CD4-positive, alpha-beta T cell treated with Interleukin-4 for 1 hour (primary cell): ENCODE measurements at places on chromosomes 4 and X.

DNA sequence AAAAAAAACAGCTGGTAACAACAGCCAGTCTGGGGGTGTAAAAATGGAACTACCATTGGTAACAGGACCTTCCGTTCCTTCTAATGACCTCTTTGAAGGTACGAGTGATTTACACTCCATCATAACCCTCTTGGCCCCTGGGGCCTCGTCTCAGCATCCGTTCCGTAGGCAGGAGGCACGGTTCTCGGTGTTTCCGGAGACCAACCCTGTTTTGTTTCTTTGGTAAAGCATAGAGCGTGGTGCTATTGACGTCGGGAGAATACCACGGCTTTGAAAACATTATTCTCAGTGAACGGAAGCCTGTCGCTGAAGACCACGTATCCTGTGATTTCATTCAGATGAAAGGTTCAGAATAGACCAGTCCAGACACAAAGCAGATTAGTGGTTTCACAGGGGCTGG is 198.9 kb downstream of the ASMT start:
- peak; percentile 30 for DNase-seq

- no peak for DNase-seq
These were observed 59.2 kb upstream of the TXK start for GRCh38 chr4:48193096-48193836.

DNA sequence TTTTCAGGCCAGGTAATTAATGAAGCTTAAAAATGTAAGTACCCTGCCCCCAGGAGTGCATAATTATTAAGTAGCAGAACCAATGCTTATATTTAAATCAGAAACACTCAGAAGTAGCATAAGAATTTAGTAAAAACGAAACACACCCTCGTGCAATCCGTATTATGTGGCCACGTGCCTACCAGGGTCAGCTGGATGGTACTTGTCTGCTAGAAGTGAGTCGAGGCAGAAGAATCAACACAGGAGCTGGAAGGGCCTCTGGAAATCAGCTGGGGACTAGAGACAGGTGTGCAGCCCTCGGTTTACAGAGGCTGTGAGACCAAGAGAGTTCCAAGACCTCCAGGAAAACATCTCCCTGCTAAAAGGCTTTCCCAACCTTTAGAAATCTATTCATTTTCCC is 559 bp upstream of the FAM47E start:
- DNase-seq: no peak

- DNase-seq: no peak
These were observed 77.6 kb downstream of the MAOA start for GRCh38 chrX:43733699-43734098.

- DNase-seq: no peak
These were observed 186.9 kb downstream of the CAMK2D start for GRCh38 chr4:113574636-113575103.

DNA sequence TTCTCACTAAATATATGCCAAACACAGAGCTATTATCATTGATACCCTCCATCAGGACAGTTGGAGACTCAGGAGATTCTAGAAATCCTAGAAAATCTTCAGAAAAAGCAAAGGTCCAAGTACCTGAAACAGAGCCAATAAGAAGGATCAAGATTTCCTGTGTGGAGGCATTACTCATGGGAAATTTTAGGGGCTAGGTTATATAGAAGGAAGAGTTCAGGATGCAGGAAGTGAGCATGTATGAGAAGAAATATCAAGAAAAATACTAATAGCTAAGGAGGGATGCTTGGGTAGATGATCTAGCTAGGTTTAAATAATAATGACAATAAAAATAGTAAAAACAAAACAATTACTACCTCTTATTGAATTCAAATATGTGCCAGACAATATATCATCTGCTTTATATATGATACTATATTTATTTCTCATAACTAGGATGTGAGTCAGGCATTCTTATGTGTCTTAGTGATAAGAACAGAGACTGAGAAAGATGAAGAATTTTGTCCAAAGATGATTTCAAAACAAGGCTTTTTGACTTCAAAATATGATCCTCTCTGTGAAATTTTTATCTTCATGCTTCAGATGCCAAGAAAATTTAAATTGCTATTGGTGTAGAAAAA is 66.4 kb upstream of the HHIP start:
- no peak for DNase-seq

DNA sequence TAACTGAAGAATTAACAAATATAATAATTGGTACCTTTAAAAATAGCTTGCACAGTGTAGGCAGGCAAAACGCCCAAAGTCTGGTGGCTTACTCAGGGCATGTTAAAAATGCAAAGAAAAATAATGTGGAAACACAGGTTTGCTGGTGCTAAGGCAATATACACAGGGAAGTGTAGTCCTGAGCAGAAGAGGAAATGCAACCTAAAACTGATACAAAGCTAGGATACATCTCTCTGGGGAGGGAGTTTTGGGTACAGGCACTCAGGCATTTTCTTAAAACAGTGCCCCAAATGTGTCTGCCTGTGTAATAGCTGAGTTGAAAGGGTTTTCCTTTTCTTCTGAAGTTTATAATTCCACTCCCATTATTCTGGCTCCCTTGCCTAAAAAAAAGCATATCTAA is 47.4 kb downstream of the TMPRSS11E start:
- no peak for DNase-seq

- no peak for DNase-seq
These were observed 48.8 kb downstream of the PCGF3 start for GRCh38 chr4:754221-755120.

GRCh38 chrX:134181275-134181660 is 55.7 kb upstream of the CCDC160 start:
- DNase-seq: no peak

DNA sequence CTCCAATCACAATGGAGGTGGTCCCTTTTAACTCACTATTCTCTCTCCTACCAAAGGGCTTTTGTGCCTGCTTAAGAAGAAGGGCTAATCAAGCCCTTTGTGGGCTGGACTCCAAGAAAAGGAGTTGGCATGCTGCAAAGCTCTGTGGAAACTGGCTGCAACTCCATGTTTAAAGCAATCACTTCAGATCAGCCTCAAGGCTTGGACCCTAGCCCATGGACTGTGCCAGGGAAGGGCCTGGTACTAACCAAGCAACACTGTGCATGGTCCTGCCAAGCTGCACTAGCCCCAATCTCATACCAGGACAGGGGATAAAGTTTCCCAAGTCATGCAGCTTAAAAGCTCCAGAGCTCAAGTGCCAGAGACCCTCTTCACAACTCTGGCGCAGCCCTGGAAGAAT is 86.7 kb downstream of the ATP8A1 start:
- no peak for DNase-seq

- no peak for DNase-seq
These were observed 61.6 kb downstream of the SAT1 start for GRCh38 chrX:23844502-23845138.

- no peak for DNase-seq
These were observed 12.0 kb downstream of the PDLIM5 start for GRCh38 chr4:94463771-94464170.

DNA sequence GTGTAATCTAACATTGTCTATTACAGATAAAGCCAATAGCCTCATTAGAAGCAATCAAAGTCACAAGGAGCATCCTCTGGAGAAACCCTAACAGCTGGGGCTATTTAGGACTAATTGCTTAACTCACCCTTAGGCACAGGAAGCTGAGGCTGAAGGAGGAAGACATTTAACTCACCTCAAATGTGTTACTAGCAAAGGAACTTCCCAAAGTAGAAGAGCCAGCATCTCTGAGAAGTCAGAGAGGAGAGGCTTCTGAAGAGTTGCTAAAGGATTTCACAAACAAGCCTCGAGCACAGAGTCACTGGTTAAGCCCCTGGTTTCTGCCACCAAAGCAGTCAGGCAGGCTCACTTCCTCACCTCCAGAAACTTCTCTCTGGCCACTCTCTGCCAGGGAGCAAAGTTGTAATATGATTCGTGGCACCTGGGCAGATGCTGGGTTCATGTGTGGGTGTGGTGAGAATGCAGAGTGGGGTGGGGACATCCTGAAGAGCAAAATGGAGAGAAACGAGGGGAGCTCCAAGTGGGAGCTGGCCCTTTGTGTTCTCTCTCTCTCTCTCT is 201.3 kb downstream of the HS6ST2 start:
- no peak for DNase-seq

DNA sequence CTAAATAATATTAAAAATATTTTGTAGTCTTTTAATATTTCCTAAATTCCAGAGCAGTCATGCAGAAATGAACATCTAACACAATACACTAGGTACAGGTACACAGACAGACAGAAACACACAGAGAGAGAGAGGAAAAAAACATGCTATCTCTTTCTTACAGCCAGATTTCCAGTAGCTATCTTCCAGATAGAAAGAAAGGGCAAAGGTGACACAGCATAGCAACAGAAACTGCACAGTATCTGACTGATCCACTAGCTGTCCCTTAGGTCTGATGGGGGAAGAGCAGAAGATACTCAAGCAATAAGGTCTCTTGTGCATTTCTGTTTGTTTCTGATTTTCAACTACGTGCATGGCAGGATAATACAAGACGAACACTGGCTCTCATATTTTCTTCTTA is 7.8 kb downstream of the FBXW7 start:
- no peak for DNase-seq

DNA sequence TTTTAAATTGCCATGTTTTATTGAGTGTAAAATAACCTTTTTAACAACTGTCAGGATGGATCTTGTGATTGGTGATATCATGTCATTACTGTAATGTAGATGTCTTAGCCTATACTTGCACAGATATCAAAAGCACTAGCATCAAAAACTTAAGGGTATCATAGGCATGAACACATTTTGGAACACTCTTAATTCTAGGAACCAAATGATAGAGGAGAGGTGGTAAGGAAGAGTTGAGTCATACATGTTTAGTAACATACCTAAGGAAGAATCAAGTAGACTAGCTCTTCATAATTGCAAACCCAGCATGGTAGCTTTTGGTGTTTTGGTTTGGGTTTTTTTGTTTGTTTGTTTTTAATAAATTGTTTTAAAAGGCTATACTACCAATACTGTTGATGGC is 43.4 kb downstream of the SMARCAD1 start:
- no peak for DNase-seq

DNA sequence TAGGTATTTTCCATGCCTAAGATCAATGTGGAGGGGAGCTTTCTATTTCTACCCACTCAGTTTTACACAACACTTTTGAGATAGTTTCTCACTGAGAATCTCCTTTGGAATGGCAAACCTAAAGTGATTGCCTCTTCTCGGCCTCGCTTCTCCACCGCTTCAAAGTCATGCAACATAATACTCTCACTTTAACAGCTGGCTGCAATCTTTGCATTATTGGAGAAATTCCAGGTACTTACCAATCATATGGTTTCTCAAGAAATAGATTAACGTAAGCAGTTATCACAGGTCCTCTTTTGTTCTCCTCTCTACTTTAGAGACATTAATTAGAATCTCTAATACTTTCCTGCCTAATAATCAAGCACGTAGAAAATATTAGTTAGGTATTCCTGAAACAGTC is 3.7 kb upstream of the IL13RA2 start:
- no peak for DNase-seq

- DNase-seq: no peak
These were observed 13.7 kb upstream of the RASGEF1B start for GRCh38 chr4:81485310-81485980.

GRCh38 chrX:850471-850916 is 219.9 kb downstream of the SHOX start:
- no peak for DNase-seq

DNA sequence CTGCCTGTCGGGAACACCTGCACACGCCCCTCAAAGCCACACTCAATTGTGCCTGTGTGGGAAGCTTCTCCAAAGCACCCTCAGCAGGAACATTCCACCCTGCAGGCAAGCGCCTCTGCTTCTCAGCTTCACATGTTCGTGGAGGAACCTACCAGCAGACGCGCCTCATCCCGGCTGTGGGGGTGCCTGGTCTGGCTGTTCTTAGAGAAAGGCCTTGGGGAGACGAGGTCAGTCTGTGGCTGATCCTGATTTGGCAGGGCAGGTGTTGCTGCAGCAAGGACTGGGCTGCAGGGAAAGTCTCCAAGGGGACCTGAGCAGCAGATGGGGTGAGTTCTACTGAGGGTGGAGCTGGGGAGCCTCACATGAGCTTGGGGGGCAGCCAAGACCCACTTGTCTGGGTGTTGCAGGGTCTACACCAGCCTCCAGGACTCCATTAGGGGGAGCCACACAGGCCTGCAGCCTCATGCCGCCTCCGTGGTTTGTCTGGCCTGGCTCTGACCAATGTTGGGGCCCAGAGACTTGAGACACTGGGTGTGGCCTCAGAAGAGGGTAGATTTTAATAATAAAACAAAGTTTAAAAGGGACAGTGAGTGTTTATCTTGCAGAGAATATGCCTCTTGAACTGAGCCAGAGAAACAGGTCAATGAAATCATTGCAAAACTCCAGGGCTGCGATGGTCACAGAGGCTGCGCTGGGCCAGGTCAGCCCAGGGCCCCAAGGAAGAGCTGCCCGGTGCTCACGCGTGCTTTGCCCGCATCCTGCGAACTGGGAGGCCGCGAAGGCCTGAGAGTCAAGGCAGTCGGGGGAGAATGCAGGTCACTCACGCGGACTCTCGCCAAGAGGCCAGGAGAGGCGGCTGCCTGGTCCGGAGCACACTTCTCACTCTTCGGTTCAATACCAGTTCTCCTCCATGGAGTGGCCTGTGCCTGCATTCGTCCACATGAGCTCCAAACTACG is 21.1 kb downstream of the RNF212 start:
- DNase-seq: no peak

- DNase-seq: peak; percentile 33
These were observed 5.1 kb upstream of the CXCL10 start for GRCh38 chr4:76028350-76028765.

DNA sequence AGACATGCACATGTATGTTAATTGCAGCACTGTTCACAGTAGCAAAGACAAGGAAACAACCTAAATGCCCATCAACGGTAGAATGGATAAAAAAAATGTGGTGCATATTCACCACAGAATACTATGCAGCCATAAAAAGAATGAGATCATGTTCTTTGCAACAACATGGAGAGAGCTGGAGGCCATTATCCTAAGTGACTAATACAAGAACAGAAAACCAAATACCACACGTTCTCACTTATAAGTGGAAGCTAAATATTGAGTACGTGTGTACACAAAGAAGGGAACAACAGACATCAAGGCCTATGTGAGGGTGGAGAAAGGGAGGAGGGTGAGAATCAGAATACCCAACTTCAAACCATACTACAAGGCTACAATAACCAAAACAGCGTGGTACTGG is 17.4 kb upstream of the LNX1 start:
- no peak for DNase-seq

- no peak for DNase-seq
These were observed 17.2 kb upstream of the RTL9 start for GRCh38 chrX:110341189-110342035.

DNA sequence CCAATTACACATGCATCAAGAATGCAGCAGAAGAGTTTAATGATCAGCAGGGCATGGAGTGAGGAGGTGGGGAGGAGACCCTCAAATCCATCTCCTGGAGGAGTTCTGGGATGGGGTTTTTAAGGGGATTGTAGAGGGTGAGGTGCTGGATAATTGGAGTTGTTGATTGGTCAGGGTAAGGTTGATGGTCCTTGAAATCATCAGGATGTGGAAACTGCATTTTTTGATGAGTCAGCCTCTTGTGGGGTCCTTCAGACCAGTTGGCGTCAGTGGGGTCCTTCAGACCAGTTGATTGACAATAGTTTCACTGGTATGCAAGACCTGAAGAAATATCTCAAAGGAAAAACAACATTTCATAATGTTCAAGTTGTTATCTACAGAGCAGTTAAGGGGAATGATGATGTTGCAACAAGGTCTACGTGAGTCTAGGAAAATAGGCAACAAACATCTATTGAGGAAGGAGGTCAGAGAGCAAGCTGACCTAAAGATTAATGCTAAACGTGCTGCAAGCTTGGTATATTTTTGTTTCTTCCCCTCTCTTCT is 88.3 kb downstream of the NRK start:
- DNase-seq: no peak

GRCh38 chr4:184825141-184825895 is 450 bp downstream of the ACSL1 start:
- no peak for DNase-seq
